ENCODE measurements at places on chromosomes 12 and 14.

DNA sequence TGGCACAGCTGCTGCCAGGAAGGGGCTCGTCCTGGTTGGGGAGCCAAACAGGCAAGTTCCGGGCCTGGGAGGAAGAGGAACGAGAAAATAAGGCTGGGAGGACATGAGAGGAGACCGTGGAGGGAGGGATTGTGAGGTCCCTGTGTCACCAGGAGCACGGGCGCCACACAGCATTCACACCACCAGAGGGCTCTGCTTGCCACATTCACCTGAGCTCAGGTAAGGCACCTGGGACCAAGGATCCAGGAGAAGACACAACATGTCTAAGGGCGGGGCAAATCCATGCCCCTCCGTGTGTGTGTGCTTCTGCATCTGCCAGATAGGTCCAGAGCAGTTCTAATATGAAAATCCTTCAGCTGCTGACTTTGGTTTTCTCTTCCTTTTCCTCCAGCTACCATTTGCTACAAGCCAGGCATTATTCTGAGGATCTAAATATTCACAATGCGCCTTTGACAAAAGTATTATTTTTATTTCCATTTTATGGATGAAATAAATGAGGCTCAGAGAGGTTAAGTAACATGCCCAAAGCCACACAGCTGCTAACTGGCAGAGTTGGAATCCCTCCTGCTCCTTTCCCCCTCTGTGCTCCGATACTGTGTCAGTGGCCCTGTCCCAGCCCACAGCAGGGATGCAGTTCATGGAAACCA, 14.6 kb downstream of the RAPGEF3 start:
- DNase-seq, result peak; percentile 58

GRCh38 chr12:94690198-94690771, 39.9 kb upstream of the TMCC3 start:
- no peak for DNase-seq

GRCh38 chr12:55931317-55931779, 386 bp downstream of the DGKA start:
- DNase-seq, result no peak

DNA sequence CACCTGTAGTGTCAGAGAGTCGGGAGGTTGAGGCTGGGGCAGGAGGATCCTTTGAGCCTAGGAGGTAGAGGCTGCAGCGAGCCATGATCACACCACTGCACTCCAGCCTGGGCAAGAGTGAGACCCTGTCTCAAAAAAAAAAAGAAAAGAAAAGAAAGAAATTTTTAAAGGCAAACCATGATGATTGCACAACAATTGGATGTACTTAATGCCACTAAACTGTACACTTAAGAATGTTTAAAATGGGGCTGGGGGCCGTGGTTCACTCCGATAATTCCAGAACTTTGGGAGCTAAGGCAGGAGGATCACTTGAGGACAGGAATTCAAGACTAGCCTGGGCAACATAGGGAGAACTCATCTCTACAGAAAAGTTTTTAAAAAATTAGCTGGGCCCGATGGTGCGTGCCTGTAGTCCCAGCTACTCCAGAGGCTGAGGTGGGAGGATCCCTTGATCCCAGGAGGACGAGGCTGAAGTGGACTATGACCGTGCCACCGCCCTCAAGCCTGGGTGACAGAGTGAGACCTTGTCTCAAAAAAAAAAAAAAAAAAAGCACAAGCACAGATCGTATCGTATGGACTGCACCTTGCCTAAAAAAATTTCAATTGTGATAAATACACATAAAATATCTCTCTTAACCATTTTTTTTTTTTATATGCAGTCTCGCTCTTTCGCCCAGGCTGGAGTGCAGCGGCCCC, 32.7 kb downstream of the JAG2 start:
- no peak for DNase-seq
